ENCODE measurements at places on chromosomes 2 and 18.

DNA sequence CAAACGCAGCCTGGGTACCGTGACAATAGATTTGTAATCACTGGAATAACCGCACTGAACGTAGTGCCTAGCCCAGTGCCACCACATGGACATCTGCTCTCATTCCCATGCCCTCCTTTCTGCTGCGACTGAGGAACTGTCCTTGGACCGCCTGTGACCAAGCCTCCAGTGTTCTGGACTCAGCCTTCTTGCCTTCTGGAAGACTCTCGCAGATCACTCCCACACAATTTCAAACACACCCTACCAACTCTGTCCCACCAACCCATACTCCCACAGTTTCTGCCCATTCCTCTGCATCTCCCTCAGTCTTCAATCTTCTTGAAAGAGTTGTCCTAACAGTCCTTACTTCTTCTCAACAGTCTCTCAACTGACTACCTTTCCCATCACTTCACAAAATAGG is 2.1 kb downstream of the RNF149 start:
- peak; percentile 28 for DNase-seq

GRCh38 chr2:193868833-193869232 is 1674.1 kb upstream of the TMEFF2 start:
- no peak for DNase-seq

DNA sequence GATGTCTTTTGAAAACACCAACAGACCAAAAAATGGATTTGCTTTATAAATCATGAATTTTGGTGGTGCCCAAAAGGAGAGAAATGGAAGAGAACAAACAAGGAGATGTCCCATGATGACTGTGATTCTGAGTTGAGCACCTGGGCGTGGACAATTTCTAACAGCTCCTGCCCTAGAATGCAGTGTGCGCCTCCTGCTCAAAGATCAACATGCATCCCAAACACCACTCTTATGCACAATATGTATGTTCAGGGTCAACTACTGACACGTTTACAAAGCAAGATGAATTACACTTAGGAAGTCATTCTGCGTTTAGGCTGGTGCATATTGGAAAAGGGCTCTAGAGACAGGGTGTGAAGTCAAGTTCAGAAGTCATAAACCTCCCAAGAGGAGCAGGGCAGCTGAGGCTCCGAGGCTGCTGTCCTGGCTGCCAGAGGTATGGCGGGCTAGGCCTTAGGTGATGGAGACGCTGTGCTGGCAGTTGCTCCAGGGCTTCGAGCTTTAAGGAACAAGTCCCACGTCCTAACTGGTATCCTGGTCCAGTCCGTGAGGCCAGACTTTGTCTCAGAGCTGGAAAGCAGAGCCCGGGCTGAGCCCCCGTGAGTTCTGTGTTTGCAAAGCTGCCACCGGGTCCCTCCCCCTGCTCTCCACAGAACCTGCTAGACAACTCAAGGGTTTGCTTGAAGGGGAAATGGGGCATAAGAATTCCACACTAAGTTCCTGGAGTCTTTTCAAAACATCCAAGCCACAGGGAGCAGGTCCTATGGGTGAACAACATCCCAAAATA is 74.0 kb downstream of the ZNF516 start:
- DNase-seq = no peak

- no peak for DNase-seq
Observed at GRCh38 chr18:5197461-5197860, 404 bp upstream of the AKAIN1 start.

- no peak for DNase-seq
Observed at GRCh38 chr2:37800176-37800858, 124.8 kb upstream of the RMDN2 start.

GRCh38 chr2:96203130-96204028 is 5.2 kb downstream of the STARD7 start:
- DNase-seq = no peak

Measured in activated naive CD4-positive, alpha-beta T cell treated with anti-CD3 and anti-CD28 coated beads, Interleukin-2, amount 50 U/mL, for 16 hours (primary cell).